ENCODE measurements at places on chromosomes 3 and 15.

- no peak for DNase-seq
Measured at GRCh38 chr3:142586803-142587406, 8.4 kb upstream of the ATR start.

DNA sequence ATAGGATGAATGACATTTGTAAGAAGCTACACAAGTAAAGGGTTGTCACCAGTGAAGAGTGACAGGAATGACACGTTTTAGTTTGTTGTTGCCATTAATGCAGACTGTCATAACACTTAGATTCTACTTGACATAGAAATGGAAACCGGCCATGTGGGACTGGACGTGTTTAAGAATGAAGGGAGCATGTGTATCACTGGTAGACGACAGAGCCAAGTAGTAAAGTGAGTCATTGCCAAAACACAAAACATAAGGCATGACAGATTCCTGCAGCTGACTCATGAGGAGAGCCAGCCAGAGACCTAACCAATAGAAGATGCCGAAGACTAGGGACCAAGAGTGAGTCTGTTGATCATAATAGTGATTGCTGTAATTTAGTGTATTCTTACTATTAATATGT, 106.2 kb upstream of the PLAAT1 start:
- no peak for DNase-seq

GRCh38 chr3:36397841-36398240, 17.5 kb downstream of the STAC start:
- no peak for DNase-seq

- DNase-seq, result no peak
Measured at GRCh38 chr15:59116141-59116540, 11.2 kb downstream of the CCNB2 start.

DNA sequence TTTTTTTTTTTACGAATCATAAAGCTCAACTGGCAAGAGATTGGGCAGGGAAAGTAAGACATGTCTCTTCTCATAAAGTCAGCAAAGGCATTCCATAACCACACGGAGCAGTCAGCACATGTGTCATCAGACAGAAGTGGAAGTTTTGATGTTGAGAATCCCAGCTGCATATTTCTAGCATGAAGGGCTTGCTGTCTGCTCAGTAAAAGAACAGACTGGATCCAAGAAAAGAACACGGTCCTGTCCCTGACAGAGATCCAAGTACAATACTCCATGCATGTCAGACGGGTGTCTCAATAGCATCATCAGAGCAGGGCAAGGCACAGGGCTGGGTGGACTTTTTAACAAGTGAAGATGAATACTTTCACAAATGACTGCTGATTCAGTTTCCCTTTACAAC, 38.2 kb downstream of the ABI3BP start:
- no peak for DNase-seq

GRCh38 chr3:63135367-63135766, 142.7 kb upstream of the SYNPR start:
- DNase-seq, result no peak

GRCh38 chr3:26624209-26624765, 1.7 kb downstream of the LRRC3B start:
- DNase-seq, result no peak

DNA sequence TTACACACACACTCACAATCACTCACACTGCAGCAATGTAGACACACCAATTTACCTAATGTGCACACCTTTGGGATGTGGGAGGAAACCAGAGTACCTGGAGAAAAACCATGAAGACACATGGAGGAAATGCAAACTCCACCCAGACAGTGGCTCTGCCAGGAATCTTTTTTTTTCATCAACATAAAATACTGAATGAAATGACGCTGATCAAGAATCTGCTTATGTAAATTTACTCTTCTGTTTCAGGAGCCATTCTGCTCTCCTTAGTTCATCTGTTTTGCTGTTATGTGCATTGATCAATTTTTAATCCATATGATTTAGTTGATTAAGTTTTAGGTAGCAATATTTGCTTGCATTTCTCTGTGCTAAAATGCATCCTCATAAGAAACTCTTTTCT, 414.2 kb upstream of the CCDC54 start:
- DNase-seq, result no peak

GRCh38 chr3:1848935-1849334, 249.7 kb upstream of the CNTN4 start:
- no peak for DNase-seq

GRCh38 chr3:42608581-42608980, 8.1 kb downstream of the NKTR start:
- DNase-seq, result no peak

DNA sequence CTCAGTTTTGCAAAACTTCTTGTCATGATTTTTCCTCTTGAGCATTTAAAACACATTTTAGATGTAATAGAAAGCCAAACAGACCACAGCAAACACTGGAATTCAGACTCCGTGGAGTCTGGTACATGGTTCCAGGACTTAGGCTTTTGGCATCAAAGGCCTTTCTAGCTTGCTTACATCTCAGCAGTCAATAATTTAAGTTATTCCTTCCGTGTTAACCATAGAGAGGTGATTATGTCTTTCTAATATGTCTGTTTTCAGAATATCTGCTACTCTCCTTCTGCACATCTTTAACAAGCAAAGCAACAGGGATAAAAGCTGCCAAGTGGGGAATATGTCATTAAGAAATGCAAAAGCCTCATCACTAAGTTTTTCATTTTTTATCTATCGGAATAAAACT, 171.7 kb upstream of the CRBN start:
- DNase-seq, result no peak

DNA sequence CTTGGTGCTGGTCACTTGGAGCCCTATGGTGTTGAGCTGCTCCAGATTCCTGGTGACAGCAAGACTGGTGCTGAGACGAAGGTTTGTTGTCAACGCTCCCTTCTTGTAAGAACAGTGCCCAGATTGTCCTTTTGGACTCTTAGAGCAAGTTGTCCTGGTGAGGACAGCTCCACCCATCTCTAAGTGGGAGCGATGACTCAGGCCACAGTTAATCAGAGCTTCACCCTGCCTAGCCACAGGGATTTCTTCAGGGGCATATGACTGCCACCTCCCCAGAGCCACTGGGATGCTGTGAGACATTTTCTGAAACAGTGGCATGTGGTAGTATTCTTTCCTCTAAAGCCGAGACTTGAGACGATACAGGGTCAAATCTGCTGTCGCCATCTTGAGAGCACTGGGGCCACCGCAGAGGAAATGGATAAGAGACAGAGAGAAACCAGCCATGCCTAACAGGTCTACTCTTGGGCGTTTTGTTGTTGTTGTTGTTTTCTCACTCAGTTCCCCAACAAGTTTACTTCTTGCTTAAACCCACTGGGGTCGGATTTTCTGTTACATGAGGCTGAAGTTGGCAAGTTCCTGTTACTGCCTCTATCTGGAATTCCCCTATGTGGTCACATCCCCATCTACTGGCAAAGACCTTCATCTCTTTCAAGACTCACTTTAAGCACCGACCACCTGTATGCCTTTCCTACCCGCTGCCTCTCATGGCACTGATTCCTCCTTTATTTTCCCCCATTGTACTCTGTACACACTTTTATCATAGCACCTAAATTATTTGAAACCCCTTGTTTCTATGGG, 16.0 kb upstream of the PCOLCE2 start:
- DNase-seq, result no peak

DNA sequence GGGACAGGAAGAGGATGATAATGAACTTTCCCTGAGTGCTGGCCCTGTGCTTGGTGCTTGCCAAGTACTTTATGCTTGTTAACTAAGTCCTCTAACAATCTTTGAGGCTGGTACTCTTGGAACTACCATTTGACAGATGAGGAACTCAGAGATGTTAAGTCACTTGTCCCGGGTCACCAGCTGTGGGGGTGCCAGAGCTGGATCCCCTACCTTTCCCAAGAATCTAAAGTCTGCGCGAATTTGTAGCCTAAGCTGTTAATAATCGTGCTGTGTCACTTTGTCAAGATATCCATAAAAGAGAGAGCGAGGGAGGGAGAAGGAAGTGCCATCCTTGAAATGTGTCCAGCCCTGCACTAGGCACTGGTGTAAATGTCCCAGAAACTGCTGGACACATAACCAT, 19.0 kb upstream of the ACOX2 start:
- DNase-seq, result no peak

- DNase-seq, result no peak
Measured at GRCh38 chr3:47664519-47664918, 85.9 kb upstream of the CSPG5 start.

DNA sequence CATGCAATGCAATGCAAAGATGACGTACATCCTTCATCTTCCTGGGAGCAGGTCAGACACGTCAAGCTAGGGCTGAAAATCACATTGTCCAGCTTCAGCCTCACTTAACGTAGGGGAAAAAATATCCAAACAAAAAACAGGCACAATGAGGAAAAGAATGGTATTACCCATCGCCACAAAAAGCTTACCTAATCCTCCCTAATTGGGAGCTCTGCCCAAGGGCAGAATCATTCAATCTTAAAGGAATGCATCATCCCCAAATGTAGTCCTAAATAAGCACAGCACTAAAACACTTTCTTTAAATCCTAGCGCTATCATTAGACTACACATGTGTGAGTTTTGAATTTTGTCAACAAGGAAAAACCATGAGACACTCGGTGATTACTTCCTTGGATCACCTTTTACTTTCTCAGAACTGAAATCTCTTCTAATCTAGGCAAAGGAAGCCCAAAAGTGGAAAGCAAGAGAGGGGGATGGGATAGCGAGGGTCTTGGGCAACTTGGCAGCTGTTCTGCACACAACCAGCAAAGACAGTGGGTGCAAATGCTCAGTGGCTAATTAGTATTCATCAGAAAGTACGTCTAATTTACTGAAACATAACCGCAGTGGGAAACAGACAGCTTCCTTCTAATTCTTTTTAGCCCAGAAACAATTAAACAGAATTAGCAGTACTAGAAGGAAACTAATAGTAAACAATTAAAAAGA, 87.4 kb downstream of the ADAMTS9 start:
- no peak for DNase-seq
